CD4-positive, alpha-beta memory T cell (primary cell): ENCODE measurements at places on chromosomes 16 and 17.

- no peaks in the 10 kb centered on the region for H3K36me3 ChIP-seq
- H3K4me3 ChIP-seq: no peak overlapping the region
- H3K27me3 ChIP-seq: no peaks in the 10 kb centered on the region
- H3K27ac ChIP-seq: no peak overlapping the region
These were observed 165.3 kb downstream of the SDK2 start for GRCh38 chr17:73478768-73479424.

GRCh38 chr16:28522792-28523191, 16.0 kb downstream of the NUPR1 start:
- DNase-seq: no peak
- H3K4me3 ChIP-seq: no peak overlapping the region
- no peaks in the 10 kb centered on the region for H3K27me3 ChIP-seq
- H3K4me1 ChIP-seq: peaks cover 6% of the 10 kb centered on the region
- no peak overlapping the region for H3K27ac ChIP-seq

DNA sequence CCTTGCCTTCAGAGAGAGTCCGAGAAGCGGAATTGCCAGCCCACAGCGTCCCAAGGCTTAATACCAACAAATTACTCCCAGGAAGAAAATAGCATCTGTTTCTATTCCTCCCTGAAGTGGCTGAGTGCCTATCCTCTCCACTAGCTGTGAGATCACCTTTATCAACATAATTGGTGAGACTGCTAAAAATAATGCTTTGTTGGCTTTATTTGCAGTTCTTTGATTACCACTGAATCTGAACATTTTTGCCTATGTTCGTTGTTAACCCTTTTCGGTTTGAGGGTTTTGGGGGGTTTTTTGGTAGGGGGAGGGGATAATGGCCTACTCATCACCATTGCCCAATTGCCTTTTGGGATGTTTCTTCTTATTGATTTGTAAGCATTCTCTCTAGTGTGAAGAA, 31.0 kb downstream of the MMP15 start:
- H3K36me3 ChIP-seq: no peaks in the 10 kb centered on the region
- H3K27me3 ChIP-seq: no peaks in the 10 kb centered on the region
- no peak overlapping the region for H3K27ac ChIP-seq
- no peaks in the 10 kb centered on the region for H3K4me1 ChIP-seq

DNA sequence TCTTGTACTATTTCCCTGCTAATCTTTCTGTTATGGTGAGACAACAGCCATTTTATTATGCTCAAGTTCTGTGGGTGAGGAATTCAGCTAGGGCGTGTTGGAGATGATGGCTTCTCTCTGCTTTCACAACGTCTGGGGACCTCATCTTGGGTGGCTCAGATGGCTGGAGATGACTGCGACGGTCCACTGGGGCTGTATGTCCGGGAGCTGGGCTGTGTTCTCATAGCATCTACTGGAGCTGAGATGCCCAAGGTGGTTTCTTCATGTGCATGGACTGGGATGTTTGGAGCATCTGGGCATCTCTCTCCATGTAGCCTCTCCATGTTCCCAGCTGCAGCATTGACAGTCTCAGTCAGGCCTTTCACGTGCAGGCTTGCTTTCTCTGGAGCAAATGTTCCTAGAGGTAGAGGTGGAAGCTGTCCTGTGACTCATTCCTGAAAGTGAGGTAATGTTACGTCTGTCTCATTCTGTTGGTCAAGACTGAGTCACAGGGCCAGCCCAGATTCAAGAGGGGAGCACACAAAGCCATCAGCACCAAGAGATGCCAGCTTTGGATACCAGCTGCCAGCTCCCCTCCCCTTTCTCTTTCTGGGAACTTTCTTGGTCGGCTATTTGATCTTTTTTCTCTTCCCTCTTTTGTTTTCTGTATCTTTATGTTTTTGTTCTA, 96.2 kb downstream of the RAP1GAP2 start:
- H3K27ac ChIP-seq: no peak overlapping the region
- no peaks in the 10 kb centered on the region for H3K4me1 ChIP-seq
- no peak overlapping the region for H3K4me3 ChIP-seq
- peaks cover 7% of the 10 kb centered on the region for H3K36me3 ChIP-seq
- no peaks in the 10 kb centered on the region for H3K27me3 ChIP-seq

GRCh38 chr16:49455991-49456745, 82.6 kb downstream of the C16orf78 start:
- no peak for DNase-seq
- H3K36me3 ChIP-seq: no peaks in the 10 kb centered on the region
- no peak overlapping the region for H3K4me3 ChIP-seq
- no peaks in the 10 kb centered on the region for H3K27me3 ChIP-seq
- no peaks in the 10 kb centered on the region for H3K4me1 ChIP-seq

- H3K36me3 ChIP-seq: peaks cover 18% of the 10 kb centered on the region
- peaks cover 14% of the 10 kb centered on the region for H3K4me1 ChIP-seq
- DNase-seq: no peak
- no peak overlapping the region for H3K4me3 ChIP-seq
- no peak overlapping the region for H3K27ac ChIP-seq
These were observed 27.2 kb downstream of the MGRN1 start for GRCh38 chr16:4651827-4652226.

DNA sequence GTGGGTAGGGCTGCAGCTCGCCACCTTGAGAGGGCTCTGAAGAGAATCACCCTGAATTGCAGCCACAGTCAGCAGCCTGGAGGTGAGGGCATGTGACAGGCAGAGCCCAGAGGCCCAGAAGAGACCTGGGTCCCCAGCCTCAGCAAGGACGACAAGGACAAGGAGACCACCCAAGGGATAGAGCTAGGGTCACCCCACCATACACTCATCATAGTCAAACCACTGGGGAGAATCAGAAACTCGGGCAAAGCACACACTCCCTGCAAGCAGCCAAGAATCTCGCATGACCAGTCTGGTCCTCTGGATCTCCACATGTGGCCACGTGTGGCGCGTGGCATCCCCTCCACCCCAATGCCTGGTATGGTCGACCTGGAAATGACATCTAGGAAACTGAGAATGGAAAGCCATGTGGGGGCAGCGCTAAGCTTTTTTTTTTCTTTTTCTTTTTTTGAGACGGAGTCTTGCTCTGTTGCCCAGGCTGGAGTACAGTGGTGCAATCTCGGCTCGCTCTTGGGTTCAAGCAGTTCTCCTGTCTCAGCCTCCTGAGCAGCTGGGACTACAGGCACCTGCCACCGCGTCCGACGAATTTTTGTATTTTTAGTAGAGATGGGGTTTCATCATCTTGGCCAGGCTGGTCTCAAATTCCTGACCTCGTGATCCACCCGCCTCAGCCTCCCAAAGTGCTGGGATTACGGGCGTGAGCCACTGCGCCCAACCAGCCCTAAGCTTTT, 4.6 kb upstream of the SPHK1 start:
- DNase-seq: no peak
- H3K4me3 ChIP-seq: no peak overlapping the region
- no peak overlapping the region for H3K27ac ChIP-seq
- H3K4me1 ChIP-seq: peaks cover 5% of the 10 kb centered on the region
- H3K27me3 ChIP-seq: no peaks in the 10 kb centered on the region

DNA sequence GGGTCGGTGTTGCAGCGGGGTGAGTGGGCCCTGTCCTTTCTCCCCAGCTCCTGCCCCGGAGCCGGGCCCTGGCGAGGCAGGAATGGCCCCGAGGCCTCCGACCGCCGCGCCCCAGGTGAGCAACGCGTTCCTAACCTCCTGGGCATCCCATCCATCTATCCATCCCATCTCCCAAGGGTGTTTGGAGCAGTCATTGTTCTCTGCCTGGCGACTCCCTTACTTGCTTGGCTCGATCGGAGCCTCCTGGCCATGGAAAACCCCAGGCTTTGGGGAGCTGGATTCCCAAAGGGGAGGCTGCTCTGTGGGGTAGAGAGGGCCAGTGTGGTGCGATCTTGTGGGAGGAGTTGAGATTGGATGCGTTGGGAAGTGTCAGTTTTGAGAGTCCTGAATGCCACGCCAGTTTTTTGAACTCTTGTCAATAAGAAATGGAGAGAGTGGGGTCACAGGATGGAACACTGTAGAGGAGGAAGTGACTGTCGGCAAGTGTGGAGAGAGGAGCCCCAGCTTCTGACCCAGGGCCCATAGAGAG, 684 bp downstream of the ZFP90 start:
- H3K4me3 ChIP-seq: peak overlapping the region; percentile 63
- DNase-seq: no peak
- peak overlapping the region; percentile 83 for H3K27ac ChIP-seq
- H3K36me3 ChIP-seq: peaks cover 6% of the 10 kb centered on the region
- H3K4me1 ChIP-seq: peaks cover 17% of the 10 kb centered on the region

DNA sequence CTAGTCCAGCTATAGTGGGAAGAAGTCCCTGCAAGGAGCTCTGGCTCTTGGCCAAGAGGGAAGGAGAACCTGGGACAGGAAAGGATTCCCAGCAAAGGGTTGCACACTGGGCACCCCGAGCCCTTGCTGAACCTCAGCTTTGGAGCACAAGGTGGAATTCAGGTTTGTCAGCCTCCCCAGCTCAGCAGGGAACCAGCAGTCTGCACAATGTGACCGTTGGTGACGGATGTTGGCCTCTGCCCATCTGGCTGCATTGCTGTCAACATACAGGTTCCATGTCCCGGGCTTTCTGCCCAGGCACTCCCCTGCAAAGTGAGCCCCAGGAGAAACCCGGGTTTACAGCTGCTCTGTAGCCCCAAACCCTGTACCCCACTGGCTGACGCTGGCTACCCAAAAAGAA, 6.7 kb downstream of the RPRML start:
- H3K27me3 ChIP-seq: peaks cover 6% of the 10 kb centered on the region
- H3K36me3 ChIP-seq: no peaks in the 10 kb centered on the region
- no peak overlapping the region for H3K27ac ChIP-seq
